ENCODE measurements at places on chromosomes 5 and 9.

- DNase-seq = no peak
These were observed 10.3 kb downstream of the CDC37L1 start for GRCh38 chr9:4689687-4690104.

GRCh38 chr5:134846641-134846960 is 833 bp downstream of the C5orf24 start:
- no peak for DNase-seq

- DNase-seq = no peak
These were observed 44.9 kb downstream of the ADAMTS12 start for GRCh38 chr5:33846851-33847250.

- no peak for DNase-seq
These were observed 318.7 kb downstream of the TMEM161B start for GRCh38 chr5:87949676-87950631.

DNA sequence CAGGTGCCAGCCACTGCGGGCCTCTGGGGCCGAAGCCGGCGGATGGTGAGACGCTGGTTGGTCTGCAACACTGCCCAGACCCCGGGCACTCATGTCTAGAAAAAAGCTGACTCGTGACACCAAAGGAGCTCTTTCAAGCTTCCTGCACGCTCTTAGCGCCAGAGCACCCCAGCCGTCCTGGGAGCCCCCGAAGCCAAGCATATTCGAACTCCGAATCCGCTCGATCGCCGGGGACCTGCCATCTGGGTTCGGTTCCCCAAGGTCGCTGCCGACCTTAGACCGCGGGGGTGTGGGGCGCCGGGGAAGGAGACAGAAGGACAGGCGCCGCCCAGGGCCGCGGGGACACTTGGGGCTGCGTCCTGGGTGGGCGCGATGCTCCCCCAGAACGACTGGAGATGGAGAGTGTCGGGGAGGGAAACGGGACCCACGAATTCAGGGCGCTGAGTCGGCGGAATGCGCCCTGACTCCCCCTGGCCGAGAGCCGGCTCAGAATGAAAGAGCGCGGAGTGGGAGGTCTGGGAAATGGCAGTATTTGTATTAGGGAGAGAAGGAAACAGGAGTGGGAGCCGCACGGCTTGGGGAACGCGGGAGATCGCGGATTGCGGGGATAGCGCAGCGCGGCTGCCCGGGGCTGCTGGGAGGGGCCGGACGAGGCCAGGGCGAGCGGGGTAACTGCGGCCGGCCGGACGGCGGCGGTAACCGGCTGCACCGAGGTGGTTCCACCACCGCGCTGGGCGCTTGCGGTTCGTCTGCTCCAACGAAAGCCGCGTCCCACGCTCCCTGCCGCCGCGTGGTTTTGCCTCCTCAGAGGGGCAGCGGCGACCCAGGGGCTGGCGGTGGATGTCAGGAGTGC is 20.1 kb upstream of the MARCHF6 start:
- no peak for DNase-seq

GRCh38 chr5:79023348-79023747 is 38.2 kb upstream of the ARSB start:
- DNase-seq = no peak

GRCh38 chr5:134127376-134127861 is 12.9 kb downstream of the TCF7 start:
- DNase-seq = no peak

DNA sequence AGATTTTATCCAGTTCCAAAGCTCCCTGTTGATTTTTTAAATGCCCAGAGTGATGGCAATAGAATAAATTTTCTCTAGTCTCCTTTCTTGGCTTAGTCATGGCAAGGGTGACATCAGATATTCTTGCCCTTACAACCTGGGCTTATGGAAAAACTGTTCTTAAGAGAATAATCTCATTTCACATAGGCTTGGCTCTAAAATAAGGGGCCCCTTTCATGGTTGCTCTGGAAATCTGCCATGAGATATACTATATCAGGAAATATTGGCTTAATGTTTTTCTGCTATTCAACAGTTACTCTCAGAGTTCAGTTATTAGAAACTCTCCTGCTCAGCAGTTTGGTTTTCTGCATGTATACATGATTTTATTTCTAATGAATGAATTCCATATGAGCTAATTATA is 7.8 kb downstream of the HMHB1 start:
- no peak for DNase-seq

- DNase-seq = no peak
These were observed 131.8 kb downstream of the PCSK5 start for GRCh38 chr9:76022317-76022716.

DNA sequence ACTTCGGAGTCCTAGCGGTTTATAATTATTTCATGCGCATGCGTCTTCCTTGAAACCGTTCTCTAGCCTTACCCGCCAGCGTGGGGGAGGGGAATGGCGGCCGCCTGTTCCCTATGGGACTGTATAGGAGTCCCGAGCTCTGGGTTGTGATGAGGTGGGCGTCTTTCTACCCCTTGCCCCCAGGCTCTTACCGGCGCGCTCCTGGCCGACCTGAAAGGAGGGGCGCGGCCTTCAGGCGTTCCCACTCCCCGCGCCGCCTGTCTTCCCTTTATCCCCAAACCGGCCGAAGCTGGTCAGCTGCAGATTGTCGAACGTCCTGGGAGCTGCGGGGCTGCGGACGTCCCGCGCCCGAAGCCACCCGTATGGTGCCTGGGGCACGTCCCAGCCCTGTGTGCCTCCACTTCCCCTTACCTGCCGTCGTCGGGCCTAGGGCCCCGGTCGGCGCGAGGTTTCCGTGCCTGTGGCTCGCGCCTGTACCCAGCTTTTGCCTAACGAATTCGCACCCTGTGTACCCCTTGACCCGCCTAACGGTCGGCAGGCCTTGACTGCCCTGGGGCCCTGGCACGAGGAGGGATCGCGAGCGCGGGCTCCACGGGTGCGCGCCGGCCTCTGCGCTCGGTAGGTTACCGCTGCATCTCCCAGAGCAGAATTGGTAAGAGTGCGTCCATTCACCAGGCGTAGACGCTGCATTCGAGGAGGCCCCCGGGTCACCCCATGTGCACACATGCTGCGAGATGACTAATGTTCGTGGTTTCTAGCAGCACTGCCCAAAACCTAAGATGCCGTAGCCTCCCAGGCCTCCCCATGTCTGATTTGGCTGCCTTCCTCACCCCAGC is 653 bp upstream of the HNRNPH1 start:
- DNase-seq = peak; percentile 19
